ENCODE measurements at places on chromosomes 16 and 17.

- DNase-seq = no peak
Observed at GRCh38 chr17:78996781-78997201, 12.8 kb downstream of the CANT1 start.

GRCh38 chr17:50272246-50272645 lies 2.0 kb upstream of the TMEM92 start:
- DNase-seq = no peak

DNA sequence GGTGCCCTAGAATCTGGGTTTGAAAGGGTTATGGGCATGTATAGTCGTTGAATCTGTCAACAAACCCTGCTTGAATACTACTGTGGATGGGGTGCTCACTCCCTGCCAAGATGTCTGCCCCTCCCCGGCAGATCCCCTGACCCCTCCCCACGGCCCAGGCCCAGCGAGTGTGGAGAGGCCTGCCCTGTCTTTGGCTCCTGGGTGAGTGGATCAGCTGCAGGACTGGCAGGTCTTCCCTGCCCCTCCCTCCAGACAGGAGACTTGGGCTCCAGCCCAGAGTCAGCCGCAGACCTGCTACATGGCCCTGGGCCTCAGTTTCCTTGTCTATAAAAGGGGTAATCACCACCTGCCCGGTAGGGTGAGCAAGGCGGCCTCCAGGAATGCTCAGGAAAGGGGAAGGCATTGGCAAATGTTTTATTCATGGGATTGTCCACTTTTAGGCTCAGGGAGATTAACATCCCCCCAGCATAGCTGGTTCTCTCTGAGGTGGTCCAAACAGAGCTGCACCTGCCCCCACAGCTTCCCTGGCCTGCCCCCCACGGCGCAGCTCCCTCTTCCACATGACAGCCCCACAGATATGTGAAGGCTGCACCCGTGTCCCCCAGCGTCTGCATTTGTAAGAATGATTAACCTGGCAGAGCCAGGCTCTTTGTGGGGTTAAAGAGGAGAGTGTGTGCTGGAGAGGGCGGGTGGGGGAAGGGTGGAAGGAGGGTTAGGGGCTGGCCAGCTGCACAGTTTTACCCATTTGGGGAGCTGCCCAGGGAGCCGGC lies 18.5 kb upstream of the SPNS2 start:
- DNase-seq = no peak

GRCh38 chr16:30358990-30359870 lies 4.1 kb upstream of the CD2BP2 start:
- no peak for DNase-seq

- peak; percentile 70 for DNase-seq
Observed at GRCh38 chr17:42536048-42536371, at the start of gene NAGLU. Gene NAGLU (plus strand): TSS chr17:42536241. CDS start chr17:42536273, 32 bp downstream.

GRCh38 chr17:49823614-49824013 lies 24.3 kb downstream of the TAC4 start:
- DNase-seq = no peak

DNA sequence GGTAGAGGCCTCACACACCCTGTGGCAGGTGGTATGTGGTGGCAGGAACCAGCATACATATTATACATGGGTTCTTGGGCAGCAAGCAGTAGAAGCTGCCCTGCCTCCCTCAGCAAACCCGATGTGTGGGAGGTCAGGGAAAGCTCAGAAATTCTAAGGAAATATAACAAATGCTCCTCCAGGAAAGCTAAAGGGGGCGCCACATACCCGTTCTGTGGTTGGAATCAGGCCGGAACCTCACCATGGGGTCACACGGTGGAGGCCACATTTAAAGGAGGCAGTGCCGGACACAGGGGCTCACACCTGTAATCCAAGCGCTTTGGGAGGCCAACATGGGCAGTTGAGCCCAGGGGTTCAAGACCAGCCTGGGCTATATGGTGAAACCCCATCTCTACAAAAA lies 12.4 kb upstream of the KATNB1 start:
- no peak for DNase-seq

DNA sequence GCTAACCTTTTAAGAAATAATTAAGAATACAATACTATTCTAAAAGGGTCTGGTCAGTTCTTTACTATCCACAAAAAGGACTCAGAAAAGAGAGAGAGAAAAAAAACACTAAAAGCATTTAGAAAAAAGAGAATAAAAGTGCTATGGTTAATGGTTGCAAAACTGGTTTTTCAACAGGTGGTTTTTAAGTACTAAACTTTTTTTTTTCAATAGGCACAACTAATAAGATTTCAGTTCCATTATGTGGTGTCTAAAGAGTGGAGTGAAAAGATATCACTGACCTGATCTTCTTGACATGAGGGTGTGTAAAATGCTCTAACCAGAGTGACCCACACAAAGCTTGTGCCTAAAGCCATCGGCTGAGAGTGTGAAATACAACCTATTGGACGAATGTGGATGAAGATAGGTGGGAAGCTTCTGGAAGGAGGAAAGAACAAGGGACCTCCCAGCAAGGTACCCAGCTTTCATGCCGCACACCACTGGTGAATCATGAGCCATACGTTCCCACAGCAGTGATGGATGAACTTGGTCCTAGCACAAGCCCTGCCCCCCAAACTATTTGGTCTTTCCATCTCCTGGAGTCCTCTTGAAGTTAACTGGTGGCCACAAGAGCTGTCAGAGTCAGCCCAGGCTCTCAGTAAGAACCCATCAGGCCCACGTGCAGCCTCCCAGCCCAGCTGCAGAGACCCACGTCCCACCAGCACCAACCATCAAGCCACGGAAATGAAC lies 103.0 kb downstream of the ZFHX3 start:
- DNase-seq = no peak

- DNase-seq = no peak
Observed at GRCh38 chr16:62760398-62760797, 724.2 kb upstream of the CDH8 start.

GRCh38 chr16:13915033-13915635 lies 4.8 kb upstream of the ERCC4 start:
- no peak for DNase-seq

DNA sequence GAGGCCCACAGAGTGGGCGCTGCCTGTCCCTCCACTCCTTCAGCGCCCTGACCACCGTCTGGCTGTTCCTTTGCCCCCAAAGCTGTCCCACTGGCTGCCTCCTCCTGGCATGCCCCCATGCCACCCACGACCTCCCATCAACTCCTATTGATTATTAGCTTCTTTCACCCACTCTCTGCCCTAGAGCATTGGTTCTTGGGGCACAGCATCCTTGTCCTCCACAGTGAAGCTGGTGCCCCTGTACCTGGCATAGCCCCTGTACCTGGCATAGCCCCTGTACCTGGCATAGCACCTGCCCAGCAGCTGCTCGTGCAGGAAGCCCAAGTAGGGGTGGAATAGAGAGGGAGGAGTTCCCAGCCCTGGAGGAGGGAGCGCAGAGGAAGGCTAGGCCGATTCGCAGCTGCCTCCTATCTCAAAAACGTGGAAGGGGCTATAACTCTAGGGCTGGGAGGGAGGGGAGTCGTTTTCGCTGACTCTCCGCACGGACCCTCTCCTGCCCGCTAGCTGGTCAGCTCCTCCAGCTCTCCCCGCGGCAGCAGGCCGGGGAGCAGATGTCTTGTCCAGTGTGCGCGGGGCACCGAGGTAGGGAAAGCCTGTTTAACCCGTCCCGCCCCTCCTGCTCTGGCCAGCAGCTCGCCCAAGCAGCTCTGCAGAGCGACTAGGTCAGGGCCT lies 5.7 kb upstream of the ACTG1 start:
- DNase-seq = no peak

GRCh38 chr16:24149102-24149501 lies 107.0 kb upstream of the CACNG3 start:
- no peak for DNase-seq

GRCh38 chr16:79210607-79211006 lies 389.9 kb downstream of the MAF start:
- no peak for DNase-seq

DNA sequence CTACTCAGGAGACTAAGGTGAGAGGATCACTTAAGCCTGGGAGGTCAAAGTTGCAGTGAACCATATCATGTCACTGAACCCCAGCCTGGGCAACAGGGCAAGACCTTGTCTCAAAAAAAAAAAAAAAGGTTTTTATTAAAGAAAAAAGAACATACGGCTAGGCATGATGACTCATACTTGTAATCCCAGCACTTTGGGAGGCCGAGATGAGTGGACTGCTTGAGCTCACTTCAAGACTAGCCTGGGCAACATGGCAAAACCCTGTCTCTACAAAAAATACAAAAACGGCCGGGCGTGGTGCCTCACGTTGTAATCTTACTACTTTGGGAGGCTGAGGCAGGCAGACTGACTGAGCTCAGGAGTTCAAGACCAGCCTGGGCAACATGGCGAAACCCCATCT lies 38.4 kb downstream of the RANBP10 start:
- no peak for DNase-seq

DNA sequence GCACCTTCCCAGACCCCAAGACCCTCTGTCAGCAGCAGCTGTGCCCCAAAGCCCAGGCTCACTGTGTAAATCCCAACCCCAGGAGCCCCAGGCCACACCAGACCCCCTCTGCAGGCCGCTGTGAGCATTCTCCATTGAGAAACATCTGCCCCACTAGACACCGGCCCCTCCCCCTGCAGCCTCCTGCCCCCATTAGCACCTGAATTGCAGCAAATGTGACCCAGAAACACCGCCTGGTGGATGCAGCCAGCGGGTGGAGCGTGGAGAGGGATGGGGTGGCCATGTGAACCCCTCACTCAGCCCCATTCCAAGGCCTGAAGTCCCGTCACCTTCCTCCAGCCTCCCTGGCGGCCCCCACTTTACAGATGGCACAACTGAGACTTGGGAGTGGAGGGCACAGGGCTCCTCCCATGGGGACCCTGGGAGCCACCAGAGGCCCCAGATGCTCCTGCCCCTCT lies 2.2 kb downstream of the UBALD1 start:
- DNase-seq = no peak

DNA sequence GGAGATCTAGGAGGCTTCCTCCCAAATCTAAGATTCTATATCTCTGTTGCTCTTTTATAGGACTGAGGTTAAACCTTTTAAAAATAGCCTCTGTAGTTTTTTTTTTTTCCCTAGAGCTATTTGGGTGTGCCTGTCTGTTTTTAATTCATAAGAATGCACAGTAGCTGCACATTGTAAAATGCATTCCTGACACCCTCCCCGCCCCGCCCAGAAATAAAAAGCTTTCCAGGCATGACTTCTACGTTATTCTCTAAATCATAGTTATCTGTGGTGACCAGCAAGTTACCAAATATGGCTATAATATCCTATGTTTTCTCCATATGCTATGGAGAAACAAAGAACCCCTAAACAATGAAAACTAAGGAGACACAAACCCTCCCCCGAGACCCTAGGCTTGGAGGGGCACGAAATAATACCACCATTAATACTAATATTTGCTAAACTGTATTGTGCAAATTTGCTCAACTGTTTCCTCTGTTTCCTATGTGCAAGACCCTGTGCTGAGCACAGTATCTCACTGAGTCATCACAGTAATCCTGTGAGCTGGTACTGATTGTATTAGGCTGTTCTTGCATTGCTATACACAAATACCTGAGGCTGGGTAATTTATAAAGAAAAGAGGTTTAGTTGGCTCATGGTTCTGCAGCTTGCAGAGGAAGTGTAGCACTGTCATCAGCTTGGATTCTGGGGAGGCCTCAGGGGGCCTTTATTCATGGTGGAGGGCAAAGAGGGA lies 388.3 kb downstream of the CA10 start:
- no peak for DNase-seq

GRCh38 chr16:67922221-67922620 lies 9.4 kb downstream of the CTRL start:
- no peak for DNase-seq

DNA sequence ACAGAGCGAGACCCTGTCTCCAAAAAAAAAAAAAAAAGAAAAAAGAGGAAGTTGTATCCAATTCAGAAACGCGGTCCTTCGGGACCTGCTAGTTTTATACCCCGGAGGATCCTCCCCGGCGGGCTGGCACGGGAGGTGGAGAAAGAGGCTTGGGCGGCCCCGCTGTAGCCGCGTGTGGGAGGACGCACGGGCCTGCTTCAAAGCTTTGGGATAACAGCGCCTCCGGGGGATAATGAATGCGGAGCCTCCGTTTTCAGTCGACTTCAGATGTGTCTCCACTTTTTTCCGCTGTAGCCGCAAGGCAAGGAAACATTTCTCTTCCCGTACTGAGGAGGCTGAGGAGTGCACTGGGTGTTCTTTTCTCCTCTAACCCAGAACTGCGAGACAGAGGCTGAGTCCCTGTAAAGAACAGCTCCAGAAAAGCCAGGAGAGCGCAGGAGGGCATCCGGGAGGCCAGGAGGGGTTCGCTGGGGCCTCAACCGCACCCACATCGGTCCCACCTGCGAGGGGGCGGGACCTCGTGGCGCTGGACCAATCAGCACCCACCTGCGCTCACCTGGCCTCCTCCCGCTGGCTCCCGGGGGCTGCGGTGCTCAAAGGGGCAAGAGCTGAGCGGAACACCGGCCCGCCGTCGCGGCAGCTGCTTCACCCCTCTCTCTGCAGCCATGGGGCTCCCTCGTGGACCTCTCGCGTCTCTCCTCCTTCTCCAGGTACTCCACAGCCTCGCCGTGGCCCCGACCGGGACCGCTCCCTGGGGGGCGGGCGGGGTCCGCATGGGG lies at the start of gene CDH3:
Gene CDH3, plus strand, starts transcription at position 596 of the 779 bp plus-strand sequence. Its CDS starts 70 bp downstream, at position 666.
- DNase-seq = no peak

DNA sequence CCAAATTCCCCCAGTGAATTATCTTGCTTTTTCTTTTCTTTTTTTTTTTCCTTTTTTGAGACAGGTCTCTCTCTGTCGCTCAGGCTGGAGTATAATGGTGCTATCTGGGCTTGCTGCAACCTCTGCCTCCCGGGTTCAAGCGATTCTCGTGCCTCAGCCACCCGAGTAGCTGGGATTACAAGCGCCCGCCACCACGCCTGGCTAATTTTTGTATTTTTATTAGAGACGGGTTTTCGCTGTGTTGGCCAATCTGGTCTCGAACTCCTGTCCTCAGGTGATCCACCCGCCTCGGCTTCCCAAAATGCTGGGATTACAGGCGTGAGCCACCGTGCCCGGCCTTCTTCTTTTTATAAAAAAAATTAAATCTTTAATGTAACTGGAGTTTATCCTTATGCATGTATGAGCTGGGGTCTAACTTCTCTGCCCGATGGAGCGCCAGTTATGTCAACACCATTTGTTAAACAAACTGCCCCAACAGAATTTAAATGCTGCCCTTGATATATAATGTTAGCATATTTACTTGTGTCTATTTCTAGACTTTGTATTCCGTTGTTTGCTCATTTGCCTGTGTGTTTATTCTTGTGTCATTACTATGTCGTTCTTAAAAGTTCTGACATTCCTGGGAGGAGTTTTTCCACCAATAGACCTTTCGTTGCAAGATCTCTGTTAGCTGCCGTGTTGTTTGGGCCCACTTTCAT lies 535 bp upstream of the AURKB start:
- no peak for DNase-seq

GRCh38 chr17:81339534-81340296 lies 44.6 kb upstream of the SLC38A10 start:
- no peak for DNase-seq

- DNase-seq = no peak
Observed at GRCh38 chr17:81097134-81097942, 62.4 kb downstream of the BAIAP2 start.

- DNase-seq = no peak
Observed at GRCh38 chr16:84085773-84086172, 31.0 kb downstream of the MBTPS1 start.
